ENCODE measurements at places on chromosomes 1 and 21.

DNA sequence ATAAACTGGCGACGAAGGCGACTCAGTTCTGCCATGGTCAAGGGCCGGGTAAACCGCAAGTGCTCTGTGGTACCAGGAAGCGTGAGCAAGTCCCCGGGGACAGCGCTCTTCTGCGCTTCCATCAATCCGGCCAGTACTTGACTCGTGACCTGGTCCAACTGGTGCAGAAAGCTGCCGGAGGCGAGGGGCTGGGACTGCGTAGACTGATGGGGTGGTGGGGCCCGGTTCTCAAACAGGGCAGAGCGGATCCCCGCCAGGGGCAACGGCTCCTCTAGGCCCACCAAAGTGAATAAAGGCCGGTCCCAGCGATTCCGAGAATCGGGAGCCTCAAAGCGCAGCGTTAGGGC is 852 bp downstream of the KTI12 start:
- DNase-seq = no peak

DNA sequence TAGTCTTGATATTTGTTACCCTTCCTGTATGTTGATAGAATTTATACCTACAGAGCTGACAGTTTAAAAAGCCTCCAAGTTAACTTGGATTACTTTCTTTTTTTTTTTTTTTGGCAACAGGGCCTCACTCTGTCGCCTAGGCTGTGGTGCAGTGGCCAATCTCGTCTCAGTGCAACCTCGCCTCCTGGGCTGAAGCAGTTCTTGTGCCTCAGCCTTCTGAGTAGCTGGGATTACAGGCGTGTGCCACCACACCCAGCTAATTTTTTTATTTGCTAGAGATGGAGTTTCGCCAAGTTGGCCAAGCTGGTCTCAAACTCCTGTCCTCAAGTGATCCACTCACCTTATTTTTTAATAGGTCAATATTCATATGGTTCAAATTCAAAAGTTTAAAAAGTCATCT is 32.7 kb downstream of the WDTC1 start:
- no peak for DNase-seq

DNA sequence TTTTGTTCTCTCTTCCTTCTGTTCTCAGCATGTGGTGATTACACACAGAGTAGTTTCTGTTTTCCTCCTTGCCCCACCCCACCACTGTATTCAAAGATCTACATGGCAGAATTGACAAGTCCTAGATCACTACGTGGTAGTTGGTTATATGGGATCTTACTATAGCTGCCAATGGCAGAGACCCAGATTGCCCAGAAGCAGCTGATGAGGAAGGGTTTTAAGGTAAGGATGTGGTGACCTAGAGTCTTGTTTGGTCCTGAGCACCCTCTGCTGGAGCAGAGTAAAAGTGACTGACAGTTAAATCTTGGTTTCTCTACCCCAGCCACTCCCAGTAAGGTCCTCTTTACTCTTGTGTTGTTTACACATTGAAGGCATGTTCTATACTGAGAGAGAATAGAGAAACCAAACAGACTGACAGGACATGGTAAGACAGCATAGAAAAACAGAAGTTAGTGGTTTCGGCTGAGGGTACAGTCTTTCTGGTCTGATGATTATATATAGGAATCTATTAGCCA is 22.8 kb upstream of the STRIP1 start:
- DNase-seq = peak; percentile 28

- no peak for DNase-seq
These were observed 40.0 kb downstream of the NTPCR start for GRCh38 chr1:232990176-232991128.

GRCh38 chr1:233075915-233076295 is 125.5 kb downstream of the NTPCR start:
- no peak for DNase-seq

GRCh38 chr1:161299347-161299746 is 10.4 kb downstream of the MPZ start:
- DNase-seq = no peak

GRCh38 chr1:234997896-234998741 is 130.5 kb downstream of the TOMM20 start:
- no peak for DNase-seq

DNA sequence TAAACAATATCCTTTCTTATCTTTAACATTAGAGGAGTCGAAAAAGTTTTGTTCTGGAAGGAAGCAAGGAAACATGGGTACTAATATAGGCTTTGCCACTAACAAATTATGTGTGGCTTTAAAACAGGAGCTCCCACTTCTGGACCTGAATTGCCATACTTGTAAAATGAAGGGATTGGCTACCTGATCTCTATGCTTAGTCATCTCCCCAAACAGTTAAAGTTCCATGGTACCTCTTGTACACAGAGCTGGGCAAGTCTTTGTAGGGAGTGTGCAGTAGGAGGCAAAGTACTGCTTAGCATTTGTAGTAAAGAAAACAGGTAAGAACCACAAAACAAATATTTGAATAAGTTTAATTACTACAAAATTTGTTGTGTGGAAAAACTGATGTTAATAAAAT is 81.3 kb downstream of the MAST2 start:
- no peak for DNase-seq

GRCh38 chr1:108925920-108926319 is 37.4 kb downstream of the CLCC1 start:
- DNase-seq = no peak

- DNase-seq = no peak
These were observed 89.0 kb upstream of the ACTL8 start for GRCh38 chr1:17665950-17666720.

DNA sequence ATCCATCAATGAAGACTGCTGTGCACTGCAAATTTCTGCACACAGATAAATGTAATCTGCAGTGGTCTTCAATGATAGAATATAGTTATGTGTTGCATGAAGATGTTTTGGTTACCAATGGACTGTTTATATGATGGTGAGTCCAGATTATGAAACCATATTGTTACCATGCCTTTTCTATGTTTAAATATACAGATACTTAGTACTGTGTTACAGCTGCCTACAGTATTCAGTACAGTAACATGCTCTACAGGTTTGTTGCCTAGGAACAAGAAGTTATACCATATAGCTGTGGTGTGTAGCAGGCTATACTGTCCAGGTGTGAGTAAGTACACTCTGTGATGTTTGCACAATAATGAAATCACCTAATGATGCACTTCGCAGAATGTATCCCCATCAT is 40.8 kb downstream of the SORT1 start:
- no peak for DNase-seq

DNA sequence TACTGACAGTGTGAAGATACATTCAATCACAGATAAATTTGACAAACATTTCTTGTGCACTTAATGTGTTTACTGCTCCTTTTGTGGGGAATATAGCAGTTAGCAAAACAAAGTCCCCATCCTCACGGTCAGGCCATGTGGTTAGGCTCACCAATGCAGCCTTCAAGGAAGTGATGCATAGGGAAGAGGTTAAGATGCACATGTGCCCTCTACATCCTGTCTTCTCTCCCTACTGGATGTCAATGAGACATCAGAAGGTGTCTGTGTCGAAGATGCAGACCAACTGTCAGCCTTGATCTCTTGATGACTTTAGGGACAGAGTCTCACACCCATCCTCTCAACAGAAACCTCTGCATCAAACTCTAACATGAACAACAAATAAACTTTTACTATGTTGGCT is 78.7 kb downstream of the FH start:
- no peak for DNase-seq

GRCh38 chr21:24423546-24423945 is 1183.7 kb downstream of the MRPL39 start:
- no peak for DNase-seq

DNA sequence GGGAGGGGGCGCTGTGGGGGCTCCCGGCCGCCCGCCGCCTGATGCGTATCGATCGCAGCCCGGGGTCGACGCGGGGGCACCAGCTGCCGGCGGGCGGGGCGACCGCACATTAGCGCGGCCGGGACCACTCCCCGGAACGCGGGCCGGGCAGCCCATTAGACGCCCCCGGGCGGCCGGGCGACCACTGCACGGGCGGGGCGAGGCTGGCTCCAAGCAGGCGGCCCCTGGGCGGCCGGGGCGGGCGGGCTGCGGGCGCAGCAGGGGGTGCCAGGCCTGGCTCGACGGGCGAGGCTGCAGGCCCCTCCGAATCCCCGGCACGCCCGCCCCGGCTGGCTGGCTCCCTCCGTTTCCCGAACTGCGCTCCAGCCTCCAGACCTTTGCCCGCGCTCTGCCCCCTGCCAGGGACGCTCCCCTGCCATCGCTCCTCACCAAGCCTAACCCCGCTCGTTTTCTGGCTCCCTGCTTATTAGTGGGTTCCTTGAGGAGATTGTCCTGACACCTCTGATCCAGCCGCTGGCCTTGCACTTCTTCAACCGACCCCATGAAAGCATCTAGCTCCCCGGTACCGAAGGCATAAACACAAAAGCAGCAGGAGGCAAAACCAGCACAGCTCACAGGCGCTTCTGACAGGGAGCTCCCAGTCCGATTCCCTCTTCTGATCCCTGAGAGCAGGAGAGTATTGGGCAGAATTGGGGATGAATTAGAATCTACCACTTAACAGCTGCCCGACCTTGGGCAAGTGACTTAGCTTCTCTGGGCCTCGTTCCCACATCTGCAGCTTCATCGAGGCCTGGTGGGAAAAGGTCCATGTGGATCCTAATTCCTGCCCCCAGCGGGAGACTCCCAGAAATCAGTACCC is 92.6 kb upstream of the CASZ1 start:
- no peak for DNase-seq

DNA sequence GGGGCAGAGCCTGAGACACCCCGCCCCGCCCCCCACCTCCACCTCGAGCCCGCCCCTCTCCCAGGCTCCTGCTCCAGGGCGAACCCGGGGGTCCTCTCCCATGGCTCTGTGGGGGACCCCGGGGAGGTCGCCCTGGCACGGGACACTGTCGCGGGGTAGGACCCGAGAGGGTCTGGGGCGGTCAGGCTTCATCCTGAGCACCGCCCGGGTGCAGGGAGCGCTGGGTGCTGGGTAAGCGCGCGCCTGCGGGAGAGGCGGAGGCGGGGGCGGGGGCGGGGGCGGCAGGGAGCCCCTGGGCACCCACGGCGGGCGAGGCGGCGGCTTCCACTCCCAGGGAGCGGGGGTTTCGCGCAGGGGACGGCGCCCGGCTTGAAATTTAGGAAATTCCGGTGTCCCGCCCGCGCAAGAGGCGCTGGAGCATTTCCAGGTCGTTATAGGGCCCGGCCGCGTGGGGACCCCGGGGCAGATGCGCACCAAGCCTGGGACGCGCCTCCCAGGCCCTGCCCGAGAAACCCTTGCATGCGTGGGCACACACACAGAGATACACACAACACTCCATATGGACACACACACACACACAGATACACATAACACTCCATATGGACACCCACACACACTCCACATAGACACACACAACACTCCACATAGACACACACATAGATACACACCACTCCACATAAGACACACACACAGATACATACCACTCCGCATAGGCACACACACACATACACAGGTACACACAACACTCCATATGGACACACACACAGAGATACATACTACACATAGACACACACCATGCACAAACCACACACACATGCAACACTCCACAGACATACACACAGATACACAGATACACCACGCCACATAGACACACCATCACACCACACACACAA is 48.7 kb upstream of the SLC19A1 start:
- peak; percentile 69 for DNase-seq

- no peak for DNase-seq
These were observed 48.8 kb downstream of the ARHGEF10L start for GRCh38 chr1:17588048-17588871.

GRCh38 chr1:56291374-56291919 is 287.9 kb downstream of the PLPP3 start:
- DNase-seq = no peak

- no peak for DNase-seq
These were observed 32.1 kb downstream of the KRTAP10-1 start for GRCh38 chr21:44507673-44508425.

DNA sequence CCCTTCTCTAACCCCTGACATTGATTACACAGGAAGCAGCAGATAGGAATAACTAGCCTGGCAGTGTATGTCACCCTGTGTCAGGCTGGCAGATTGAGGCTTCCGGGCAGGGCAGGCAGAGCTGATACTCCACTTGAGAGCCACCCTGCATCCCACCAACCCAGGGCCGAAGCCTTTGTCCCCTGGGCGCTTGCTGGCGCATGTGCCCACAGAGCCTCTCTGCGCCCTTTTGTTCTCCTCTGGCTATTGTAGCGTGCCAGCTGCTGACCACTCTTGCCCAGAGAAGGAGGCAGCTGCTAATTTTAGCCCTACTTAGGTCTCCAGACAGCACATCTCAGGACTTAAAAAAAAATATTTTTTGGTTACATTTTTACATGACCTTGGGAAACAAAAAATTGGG is 304.9 kb downstream of the HHAT start:
- no peak for DNase-seq

Measured in naive thymus-derived CD4-positive, alpha-beta T cell (primary cell).